ENCODE measurements at places on chromosomes 13 and 19.

DNA sequence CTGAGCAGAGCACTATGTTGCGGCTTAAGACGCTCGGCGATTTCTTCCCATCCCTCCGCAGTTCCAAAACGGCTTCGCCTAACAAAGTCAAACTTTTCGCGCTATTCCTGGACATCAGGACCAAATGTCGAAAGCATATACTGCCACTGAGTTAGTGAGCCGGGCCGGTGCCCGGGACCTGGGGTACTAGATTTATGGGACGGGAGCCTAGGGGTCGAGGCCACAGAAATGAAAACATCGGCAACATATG, 699 bp downstream of the RCBTB2 start:
- DNase-seq, result no peak

- DNase-seq, result no peak
Measured at GRCh38 chr19:47701717-47702552, 11.3 kb upstream of the EHD2 start.

DNA sequence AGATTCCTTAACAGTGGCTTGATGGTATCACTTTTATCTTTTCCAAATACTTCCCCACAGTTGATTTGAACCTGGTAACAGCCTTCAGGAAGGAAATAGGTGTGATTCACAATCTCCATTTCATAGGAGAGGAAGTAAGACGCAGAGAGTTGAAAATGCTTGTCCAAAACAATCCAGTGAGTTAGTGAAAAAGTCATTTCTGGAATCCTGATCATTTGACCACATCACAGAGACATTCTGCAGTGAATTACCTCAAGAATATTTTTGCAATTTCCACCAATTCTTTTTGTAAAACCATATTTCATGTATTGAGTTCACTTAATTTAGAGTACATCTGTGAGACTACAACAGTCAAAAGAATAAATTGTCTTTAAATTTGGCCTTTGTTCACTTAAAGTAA, 292.8 kb downstream of the DCLK1 start:
- DNase-seq, result no peak

DNA sequence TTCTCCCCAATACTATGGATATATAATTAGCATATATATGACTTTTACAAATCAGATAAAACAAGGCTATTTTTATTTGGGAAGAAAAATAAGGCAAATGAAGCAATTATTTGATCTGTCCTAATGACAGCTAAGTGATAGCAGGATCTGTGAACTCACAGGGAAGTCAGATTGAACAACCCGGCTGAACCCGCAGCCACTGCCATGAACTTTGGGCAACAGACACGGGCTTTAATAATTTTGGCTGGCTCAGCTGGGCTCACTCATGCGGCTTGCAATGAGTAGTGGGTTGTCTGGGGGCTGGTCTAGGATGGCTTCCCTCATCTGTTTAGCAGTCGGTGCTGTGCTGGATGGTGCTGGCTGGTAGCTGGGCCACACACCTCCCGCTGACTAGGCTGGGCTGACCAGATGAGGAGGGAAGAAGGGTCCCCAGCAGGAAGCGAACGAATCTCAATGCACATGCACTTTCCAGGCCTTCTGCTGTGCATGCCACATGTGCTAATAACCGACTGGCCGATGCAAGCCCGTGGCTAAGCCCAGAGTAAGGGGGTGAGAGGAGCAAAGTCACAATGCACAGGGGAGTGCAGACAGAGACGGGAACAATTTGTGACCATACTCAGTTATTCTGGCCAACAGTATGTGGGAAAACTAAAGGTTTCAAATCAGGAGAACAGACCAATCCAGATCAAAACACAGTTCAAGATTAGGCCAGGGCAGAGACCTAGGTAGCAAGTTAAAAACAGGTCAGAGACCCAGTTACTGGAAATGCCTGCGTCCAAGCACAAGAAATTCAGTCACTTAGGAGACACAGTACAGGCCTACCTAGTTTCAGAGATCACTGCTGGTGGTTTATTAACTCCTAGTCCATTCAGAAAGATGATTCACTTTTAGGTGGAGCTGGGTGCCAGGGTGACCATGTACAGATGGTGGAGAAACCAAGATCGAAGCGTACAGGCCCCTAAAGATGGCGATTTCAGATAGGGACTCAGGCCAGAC, 22.3 kb downstream of the CRYL1 start:
- no peak for DNase-seq

GRCh38 chr13:26021516-26021915, 30.3 kb downstream of the SHISA2 start:
- no peak for DNase-seq

- no peak for DNase-seq
Measured at GRCh38 chr19:48595171-48595570, 11.4 kb upstream of the SPACA4 start.

- DNase-seq, result no peak
Measured at GRCh38 chr13:18628428-18628827, 553.2 kb downstream of the TUBA3C start.

GRCh38 chr19:30669329-30670010, 297.3 kb downstream of the ZNF536 start:
- no peak for DNase-seq

DNA sequence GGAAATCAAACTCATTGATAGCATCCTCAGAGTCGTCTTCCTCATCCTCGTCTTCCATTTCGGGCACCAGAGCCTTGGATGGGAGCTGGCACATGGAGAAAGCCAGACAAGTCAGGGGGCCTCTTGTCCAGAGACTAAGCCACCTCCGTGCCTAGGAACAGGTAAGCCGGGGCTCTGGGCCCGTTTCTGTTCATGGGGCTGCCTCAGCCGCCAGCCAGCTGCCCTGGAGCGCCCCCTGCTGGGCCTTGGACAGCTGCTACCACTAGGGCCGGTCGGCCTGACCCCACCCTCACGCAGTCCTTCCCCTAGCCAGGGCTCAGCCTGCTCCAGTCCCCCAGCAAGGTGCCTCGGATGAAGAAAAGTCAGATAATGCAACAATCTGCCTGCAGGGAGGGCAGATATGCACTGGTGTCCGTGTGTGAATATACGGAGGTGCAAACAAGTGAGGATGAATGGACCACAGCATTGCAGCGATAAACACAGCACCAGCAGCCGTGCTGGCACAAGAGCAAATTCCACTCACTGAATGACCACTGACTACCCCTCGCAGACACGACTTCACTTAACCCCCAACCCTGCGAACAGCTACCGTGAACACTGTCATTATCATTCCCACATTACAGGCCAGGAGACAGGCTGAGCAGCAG, 11.9 kb upstream of the PRKD2 start:
- DNase-seq, result peak; percentile 58

- no peak for DNase-seq
Measured at GRCh38 chr19:19335408-19336158, 15.0 kb downstream of the MAU2 start.

GRCh38 chr19:13872695-13873389, 4.1 kb upstream of the NANOS3 start:
- no peak for DNase-seq

DNA sequence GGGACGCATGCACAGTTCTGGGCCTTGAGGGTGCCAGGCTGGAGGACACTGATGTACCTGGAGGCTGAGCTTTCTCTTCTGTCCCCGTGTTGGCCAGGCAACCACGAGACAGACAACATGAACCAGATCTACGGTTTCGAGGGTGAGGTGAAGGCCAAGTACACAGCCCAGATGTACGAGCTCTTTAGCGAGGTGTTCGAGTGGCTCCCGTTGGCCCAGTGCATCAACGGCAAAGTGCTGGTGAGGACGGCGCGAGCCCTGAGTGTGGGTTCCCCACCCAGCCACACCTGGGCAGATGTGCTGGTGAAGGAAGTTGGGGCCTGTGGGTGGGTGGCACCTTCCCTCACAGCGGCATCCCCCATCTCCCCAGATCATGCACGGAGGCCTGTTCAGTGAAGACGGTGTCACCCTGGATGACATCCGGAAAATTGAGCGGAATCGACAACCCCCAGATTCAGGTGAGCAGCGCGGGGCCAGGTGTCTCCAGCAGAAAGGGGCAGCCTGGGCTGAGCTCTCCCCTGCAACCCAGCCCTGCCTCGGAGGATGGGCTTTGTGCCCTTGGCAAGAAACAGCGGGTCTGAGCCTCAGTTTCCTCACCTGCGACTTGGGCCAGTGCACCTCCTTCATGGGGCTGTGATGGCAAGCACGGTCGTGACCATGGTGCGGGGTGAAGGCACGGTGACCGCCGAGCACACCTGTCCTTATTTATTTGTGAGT, 26.2 kb downstream of the CCDC8 start:
- DNase-seq, result no peak

DNA sequence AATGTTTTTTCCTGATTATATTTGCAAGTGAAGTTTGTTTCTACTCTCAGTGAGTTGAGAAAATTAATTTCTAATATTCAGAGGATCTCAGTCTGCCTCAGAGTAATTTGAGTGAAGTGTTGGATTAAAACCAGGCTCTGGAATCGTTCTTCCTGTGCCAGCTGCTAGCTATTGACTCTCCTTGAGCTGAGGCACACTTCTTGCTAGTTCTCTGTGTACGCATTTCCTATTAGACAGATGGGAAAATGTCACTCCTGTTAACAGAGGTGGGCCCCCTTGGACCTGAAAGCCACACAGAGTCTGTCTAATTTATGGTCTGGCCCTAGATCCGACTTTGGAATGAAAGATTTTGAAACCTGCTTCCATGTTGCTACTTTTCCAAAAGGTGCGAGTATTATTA, 107.6 kb upstream of the RNF113B start:
- no peak for DNase-seq

DNA sequence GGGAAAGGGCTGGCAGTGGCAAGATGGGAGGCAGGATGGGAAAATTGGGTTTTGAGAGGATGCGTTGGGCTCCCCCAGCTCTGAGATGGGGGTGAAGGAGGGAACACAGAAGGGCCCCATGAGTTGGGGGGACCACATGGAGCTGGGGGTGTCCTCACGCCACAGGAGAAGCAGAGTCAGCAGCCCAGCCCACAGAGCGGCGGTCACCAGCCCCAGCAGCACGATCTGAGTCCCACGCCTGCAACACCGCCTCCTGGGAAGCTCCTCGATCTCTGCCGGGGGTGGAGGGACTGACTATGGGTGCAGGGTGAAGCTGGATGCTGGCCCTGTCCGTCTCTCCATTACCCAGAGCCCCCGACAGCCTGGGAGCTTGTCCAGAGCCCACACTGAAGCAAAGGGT, 3.3 kb downstream of the FCER2 start:
- DNase-seq, result no peak

DNA sequence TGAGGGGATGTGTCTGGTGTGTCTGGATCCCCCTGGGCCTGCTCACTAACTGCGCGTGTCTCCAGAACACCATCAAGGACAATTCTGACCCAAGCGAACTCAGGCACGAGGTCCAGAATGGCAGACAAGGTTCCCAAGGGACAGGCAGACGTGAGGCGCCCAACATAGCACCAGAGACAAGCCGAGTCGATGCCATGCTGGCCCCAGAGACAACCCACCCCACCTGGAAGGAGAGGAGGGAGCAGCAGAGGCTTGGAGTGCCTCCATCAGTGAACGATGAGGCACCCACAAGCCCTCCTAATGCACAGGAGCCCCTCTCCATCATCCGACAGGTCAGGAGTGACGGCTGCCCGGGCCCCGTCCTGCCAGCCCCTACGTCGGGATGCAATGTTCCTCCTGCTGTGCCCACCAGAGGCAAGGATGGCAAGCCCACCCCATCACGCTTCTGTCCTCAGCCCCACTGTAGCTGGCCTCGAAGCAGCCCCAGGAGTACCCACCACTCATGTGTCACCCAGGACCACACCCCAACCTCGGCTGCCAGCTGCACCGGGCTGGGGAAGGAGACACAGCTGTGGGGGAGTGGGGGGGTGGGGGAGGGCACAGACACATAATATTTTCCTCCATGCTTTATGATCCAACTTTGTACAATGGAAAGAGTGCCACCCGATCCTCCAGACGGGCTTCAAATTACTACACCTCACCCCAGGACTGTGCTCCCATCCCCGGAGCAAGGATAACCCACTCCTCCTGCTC, 11.8 kb downstream of the AP3D1 start:
- DNase-seq, result no peak

- no peak for DNase-seq
Measured at GRCh38 chr19:33528404-33528803, 6.8 kb upstream of the PEPD start.

GRCh38 chr19:7458675-7459074, 30.2 kb downstream of the PEX11G start:
- DNase-seq, result no peak

DNA sequence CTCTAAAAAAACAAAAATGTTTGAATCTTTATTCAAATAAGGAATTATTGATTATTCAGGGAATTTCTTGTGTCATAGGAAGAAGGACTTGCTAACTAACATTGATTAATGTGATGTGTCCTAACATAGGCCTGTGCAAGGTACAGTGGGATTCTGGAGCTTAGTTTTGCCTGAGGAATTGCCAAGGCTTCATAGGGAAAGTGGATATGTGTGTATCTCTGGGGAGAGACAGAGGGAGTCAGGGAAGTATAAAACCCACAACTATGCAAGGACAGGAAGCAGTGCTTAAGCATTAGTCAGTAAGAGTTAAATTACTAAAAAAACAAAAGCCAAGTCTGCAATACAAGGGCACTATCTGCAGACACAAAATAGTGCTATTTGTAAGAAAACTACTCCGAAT, 59.6 kb downstream of the WDFY2 start:
- no peak for DNase-seq

- no peak for DNase-seq
Measured at GRCh38 chr13:91383836-91384235, 14.6 kb upstream of the GPC5 start.

DNA sequence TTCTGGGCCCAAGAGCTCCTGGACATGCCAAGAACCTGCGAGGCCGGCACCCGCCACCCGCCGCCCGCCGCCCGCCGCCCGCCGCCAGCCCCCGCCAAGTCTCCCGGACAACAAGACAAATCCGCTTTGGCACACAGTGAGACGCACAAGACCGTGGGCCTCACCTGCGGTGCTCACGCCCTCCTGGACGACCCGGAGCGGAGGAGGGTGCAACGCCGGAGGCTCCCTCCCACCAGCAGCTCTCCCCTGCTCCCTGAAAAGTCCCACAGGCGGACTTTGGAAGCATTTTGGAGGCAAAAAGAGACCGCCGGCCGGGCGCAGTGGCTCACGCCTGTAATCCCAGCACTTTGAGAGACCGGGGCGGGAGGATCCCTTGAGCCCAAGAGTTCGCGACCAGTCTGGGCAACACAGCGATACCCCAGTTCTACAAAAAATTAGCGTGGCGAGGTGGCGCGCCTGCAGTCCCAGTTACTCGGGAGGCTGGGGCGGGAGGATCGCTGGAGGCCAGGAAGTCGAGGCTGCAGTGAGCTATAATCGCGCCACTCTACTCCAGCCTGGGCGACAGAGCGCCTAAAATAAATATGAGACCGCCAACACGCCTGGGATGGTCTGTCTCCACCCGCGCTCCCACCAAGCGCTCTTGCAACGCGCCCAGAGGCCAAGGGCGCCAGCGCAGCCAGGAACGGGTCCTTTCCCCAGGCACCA, 783 bp downstream of the RHPN2 start:
- DNase-seq, result no peak
